ENCODE measurements at places on chromosomes 5 and 9. TPM values are rescaled to one million over a fixed set of nuclear protein-coding genes. Genes with fewer than 3 reads are reported as not detected.

DNA sequence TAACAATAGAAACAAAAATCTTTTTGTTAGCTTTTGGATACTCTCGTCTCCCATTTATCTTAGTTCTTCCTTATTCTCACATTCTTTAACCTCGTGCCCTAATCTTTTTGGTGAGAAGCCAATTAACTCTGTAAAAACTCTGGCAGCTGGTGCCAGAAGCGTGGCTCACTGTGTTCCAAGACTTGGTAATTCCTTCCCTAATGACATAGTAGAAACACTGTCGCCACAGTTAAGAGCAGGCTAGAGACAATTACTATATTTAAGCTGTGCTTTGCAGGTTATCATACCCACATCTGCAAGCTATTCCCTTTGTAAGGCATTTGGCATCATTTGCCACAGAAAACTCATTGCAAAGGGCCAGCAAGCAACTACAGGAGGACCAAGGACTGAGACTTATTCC, 160.9 kb upstream of the PIK3R1 start:
- no peak for DNase-seq

- DNase-seq, result no peak
Measured at GRCh38 chr9:112176524-112176923, 1.4 kb upstream of the SUSD1 start.

GRCh38 chr5:132431632-132432031, 58.9 kb downstream of the IRF1 start:
- DNase-seq, result no peak

- peak; percentile 14 for DNase-seq
Measured at GRCh38 chr5:553874-554273, 29.6 kb upstream of the SLC9A3 start.

- DNase-seq, result no peak
Measured at GRCh38 chr9:125805057-125805456, 57.9 kb downstream of the PBX3 start.

DNA sequence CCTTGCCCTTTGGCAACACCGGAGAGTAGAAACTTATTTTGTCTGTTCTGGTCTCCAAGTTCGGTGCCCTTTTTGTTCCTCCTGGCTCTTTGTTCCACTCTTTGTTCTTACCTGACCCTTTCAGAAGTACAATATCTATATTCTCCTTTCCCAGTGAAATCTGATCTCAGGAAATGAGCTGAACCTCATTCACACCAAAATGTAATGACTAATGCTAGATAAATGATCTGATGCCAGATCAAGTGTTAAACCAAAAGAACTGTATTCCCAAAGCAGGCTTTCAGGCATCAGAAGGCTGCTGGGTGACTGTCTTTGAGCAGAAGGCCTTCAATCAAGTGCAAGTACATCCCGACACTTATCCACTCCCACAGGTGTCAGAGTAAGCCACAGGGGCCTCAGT, 156.4 kb downstream of the SPOCK1 start:
- no peak for DNase-seq

- no peak for DNase-seq
Measured at GRCh38 chr5:5158472-5158895, 18.4 kb downstream of the ADAMTS16 start.

GRCh38 chr5:35129921-35130485, 82.3 kb upstream of the AGXT2 start:
- DNase-seq, result no peak

- DNase-seq, result no peak
Measured at GRCh38 chr9:88831713-88832407, 159.4 kb upstream of the S1PR3 start.

DNA sequence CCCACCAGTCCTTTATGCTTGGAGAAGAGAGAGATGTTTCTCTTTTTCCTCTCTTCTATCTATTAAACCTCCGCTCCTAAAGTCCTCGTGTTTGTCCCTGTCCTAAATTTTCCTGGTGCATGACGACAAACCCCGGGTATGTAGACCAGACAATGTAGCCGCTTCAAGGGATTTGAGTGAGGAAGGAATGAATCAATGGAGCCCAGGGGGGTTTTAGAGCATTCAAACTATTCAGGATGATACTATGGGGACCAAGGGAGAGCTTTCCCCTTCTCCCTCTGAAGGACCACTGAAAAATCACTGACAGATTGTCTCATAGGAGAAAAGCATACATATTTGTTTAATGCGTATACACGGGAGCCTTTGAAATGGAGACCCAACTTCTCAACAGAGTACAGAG, 18.4 kb downstream of the CEL start:
- DNase-seq, result no peak

DNA sequence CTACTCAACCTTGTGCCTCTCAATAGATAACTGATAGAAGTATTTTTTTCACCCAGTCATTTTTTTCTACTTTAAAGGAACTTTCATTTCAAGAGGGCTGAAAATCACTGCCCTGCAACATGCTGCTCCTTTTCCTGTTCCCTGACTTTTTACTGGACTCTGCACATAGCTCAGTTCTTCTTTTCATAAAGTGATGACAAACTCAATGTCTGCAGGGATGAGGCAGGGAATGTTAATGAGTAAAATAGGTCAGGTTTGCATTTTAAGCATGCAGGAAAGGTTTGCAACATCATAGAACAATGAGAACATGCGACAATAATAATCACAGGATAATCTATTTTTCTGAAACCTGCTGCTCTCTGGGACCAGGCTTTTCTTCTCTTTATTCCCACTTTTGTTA, 172.2 kb upstream of the SGCD start:
- DNase-seq, result no peak

DNA sequence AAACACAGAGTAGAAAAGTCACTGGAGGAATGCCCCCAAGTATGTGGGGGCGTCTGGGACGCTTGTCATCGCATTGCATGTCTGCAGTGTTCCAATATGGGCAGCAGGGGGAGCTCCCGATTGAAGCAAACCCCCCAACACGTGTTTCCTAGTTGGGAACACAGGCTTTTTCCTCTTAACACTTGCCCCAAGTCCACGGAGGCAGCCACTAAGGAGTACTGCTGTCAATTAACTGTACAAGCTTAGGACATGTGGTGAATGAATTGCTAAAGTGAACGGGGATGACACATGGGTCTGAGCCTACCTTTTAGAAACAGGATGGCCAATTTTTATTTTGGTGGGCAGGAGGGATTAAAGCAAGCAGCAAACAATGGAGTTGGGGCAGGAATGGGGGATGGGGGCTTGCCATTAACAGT, 2.2 kb downstream of the GABRB2 start:
- no peak for DNase-seq

DNA sequence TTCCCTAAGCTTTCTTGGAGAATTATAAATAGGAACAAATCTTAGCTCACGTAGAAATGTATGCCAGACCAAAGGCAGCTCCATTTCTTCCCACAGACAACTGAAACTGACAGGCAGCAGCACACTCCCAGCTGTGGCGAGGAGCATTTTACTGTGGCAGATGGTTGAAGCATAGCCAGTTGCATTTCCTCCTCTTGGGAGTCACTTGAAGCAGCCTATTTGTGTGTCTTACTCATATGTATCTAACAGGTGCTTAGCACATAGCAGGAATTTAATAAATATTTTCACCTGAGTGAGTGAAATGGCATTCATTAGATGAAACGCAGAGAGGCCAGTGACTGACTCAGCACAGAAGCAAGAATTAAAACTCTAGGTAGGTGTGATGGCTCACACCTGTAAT, 12.3 kb upstream of the MTMR12 start:
- DNase-seq, result no peak

DNA sequence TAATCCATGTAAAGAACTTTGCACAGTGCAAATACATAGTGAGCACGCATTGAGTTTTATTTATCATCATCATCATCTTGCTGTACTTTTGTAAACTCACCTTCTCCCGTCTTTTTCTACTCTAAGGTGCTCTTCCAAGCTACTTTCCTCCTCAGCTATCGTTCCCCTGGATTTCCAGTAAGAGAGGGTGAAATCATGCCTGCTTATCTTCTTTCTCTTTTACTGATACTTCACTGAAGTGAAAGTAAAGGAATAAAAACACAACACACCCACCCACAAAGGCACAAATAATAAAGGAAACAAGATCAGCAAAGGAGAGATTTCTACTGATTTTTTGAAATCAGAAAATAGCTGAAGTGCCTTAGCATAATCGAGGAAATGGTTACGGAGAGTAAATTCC, 509.9 kb downstream of the RAB3C start:
- DNase-seq, result no peak

DNA sequence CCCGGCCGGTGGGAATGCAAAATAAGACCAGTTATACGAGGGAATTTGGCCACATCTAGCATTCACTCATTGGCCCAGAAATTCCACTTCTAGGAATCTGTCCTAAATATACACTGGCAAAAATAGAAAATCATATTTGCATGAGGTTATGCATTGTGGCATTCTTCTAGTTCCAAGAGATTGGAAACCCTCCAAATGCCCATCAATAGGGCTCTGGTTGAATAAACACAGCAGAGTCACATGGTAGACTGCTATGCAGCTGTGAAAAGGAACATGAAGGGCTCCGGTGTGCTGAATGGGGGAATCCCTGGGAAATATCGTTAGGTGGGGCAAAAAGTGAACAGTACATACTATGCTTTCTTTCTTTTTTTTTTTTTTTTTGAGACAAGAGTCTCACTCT, 36.8 kb downstream of the PTGES start:
- DNase-seq, result no peak

GRCh38 chr9:25017779-25018178, 472.1 kb upstream of the IZUMO3 start:
- DNase-seq, result no peak

DNA sequence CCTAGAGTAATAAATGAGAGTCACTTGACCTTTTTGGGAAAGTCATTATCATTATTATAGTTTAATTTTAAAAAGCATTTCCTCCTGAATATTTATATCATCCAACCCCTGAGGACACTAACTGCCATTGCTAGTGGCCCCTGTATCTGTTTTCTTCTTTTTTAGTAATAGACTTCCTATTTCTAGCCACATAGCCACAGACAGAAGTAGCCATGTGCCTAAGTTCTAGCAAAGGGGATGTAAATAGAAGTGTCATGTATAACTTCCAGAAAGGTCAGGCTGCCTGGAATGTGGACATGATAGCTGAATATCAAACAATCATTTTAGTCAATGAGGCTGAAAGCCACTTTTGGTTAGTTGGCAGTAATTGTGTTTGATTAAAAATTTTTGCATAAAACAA, 37.5 kb upstream of the IQGAP2 start:
- DNase-seq, result no peak

DNA sequence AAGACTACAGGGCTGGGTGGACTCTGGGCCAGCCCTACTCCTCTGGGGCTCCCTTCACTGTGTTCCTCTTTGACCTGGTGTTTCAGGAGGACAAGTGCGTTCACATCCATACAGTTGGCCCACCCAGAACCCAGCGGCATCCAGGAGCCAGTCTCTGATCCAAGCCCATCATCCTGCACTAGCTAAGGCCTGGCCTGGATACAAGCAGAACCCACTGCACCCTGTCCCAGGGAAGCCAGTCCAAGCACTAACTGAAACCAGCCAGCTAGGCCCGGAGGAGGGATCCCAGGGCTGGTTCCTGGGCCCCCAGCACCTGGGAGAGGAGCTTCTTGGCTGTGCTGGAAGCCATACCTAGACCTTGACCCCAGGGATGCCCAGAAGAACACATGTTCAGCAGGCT, 4.1 kb upstream of the GBGT1 start:
- no peak for DNase-seq

GRCh38 chr5:72082048-72082447, 25.2 kb upstream of the MAP1B start:
- DNase-seq, result no peak

GRCh38 chr5:74471875-74472274, 168.7 kb downstream of the ENC1 start:
- no peak for DNase-seq

OTP gene
- total RNA-seq, result not detected

BTNL9 gene
- total RNA-seq, result 37.6 TPM

FST gene
- 10.6 TPM for total RNA-seq

PRR16 gene
- total RNA-seq, result 12.7 TPM

Data from Right ventricle myocardium inferior (tissue), 1 donor.